ENCODE measurements at places on chromosomes 7 and 10.

GRCh38 chr10:128792426-128793140 is 666.4 kb upstream of the MKI67 start:
- DNase-seq, result no peak

DNA sequence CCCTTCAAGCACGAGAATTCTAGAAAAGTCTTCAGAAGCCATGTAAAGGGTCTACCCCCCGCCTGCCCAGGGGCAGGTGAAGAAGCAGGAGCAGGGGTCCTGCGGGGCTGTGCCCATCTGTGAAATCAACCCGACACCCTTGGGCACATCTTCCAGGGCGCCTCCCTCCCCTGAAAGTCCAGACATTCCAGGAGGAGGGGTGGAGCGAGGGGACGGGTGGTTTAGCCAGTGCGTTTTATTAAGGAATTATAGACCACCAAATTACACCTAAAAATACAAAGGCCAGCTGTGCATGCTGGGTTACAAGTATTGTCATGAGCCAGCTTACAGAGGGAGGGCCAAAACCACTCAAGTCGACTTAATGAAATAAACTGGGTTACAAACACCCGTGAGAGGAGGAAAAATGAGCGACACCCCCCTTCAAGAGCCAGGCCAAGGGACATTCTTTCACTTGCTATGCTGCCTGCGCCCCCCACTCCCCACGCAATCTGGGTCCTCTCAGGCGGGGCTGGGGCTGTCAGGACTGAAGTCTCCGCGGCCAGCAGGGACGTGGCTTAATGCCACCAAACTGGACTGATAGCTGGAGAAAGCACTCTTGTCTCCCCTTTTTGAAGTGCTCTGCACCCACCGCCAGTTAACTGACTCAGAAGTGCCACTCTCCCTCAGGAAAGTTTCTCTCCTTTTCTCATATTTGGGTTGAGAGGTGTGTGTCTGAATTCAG is 360.3 kb downstream of the FRMD4A start:
- DNase-seq, result no peak

DNA sequence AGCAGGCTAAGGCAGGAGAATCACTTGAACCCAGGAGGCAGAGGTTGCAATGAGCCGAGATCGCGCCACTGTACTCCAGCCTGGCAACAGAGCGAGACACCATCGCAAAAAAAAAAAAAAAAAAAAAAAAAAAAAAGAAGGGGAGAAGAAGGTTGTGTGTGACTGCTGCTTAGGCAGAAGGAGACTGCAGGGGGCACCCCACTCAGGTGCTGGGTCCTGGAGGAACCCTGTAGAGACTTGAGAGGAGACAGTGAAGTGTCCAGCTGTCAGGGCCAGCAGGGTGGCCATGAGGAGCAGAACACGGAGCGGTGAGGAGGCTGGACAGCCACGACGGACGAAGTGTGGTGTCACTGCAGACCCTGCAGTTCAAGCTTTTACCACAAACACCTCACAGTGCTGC is 99.0 kb upstream of the NMT2 start:
- no peak for DNase-seq

GRCh38 chr7:30933124-30933974 is 21.7 kb downstream of the AQP1 start:
- DNase-seq, result peak; percentile 2

DNA sequence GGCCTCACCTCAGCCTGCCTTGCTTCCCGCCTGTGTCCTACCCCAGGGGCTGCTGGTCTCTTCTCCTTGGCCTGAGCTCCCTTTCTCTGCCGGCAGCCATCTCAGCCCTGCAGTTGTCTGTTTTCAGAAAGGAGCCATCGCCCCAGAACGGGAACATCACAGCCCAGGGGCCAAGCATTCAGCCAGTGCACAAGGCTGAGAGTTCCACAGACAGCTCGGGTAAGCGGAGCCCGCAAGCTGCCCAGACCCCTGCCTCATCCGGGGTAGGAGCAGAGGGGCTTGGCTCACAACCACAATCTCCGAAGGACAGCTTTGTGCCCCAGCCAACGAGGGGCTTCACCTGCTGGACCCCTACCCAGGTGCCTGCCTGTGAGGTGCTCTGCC is 5.3 kb upstream of the DEPP1 start:
- DNase-seq, result no peak

- DNase-seq, result peak; percentile 61
These were observed 67.8 kb upstream of the PDCD4 start for GRCh38 chr10:110803830-110804338.

- no peak for DNase-seq
These were observed at the start of gene PKD1L1 for GRCh38 chr7:47948141-47948790. Gene PKD1L1 (minus strand): TSS chr7:47948466. CDS start chr7:47948440, 26 bp downstream.
